ENCODE measurements at places on chromosomes 6 and 20.

GRCh38 chr20:25058847-25059810 is 1.2 kb upstream of the ACSS1 start:
- no peak for DNase-seq

- no peak for DNase-seq
Observed at GRCh38 chr6:143262859-143263258, 187.6 kb downstream of the ADAT2 start.

- DNase-seq: no peak
Observed at GRCh38 chr20:34956041-34956458, 382 bp downstream of the MYH7B start.

DNA sequence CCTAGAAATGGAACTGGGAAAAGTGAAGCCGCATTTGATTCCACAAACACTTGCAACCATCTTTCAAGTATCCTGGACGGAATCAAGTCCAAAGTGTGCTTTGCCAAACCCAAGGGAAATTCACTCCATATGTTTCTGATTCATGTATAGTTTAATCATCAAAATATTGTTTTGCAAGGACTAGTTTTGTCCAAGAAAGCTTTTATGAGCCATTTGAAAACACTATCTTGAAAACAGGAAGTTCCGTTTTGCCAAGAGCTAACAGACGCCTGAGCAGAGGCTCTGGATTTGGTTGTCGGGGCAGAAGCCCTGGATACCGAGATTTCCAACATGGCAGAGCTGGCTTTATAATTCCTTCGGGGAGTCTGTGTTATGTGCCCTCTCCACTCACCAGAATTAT is 251.1 kb downstream of the PHACTR1 start:
- DNase-seq: no peak

DNA sequence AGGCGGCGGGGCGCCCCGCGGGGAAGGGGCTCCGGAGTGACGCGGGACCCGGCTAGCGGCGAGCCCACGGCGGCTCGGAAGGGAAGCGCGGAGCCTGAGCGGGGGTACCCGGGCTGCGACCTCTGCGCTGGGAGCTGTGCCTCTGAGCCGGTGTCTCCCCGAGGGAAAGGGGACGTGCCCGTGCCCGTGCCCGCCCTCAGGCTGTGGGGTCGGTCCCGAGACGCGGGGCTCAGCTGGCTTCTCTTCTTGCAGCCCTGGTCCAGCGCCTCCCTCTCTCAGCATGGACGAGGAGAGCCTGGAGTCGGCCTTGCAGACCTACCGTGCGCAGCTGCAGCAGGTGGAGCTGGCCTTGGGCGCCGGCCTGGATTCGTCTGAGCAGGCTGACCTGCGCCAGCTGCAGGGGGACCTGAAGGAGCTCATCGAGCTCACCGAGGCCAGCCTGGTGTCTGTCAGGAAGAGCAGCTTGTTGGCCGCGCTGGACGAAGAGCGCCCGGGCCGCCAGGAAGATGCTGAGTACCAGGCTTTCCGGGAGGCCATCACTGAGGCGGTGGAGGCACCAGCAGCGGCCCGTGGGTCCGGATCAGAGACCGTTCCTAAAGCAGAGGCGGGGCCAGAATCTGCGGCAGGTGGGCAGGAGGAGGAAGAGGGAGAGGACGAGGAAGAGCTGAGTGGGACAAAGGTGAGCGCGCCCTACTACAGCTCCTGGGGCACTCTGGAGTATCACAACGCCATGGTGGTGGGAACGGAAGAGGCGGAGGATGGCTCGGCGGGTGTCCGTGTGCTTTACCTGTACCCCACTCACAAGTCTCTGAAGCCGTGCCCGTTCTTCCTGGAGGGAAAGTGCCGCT is 686 bp downstream of the ZGPAT start:
- no peak for DNase-seq

DNA sequence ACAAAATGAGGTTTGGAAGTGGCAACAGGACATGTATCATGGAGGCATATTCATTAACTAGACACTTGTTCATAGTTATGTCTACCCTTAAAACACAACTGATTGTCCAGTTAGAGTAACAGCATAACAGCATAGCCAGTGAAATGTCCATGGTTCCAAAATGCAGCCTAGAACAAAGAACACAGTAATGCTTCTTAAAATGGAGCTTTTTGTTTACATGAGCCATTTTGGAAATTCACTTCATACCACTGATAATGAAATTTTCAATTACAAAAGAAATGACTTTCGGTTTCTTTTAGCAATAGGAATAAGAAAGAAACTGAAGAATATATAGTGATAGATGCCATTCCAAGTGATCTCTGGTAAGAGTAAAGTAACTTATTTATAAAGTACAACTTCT is 111.1 kb upstream of the DST start:
- DNase-seq: no peak

DNA sequence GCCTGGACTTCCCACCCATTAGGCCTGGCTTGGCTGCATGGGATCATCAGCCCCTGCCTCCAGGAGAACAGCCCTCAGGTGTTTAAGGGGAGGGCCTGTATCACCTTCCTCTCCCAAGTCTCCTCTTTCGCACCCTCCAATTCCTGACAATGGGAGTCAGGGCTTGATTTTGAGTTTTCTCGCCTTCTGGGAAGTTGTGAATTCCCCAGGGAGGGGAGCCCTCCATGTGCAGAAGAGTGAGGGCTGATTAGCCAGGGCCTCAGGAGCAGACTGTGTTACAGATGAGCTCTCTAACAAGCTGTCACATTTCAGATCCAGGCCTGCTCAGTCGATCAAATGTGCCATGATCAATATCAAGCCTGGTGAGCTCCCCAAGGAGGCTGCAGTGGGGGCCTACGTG is 42.4 kb downstream of the CNBD2 start:
- DNase-seq: no peak

GRCh38 chr20:52142757-52143156 is 48.8 kb downstream of the ZFP64 start:
- no peak for DNase-seq

GRCh38 chr20:25021336-25021735 is 28.8 kb upstream of the APMAP start:
- DNase-seq: no peak

DNA sequence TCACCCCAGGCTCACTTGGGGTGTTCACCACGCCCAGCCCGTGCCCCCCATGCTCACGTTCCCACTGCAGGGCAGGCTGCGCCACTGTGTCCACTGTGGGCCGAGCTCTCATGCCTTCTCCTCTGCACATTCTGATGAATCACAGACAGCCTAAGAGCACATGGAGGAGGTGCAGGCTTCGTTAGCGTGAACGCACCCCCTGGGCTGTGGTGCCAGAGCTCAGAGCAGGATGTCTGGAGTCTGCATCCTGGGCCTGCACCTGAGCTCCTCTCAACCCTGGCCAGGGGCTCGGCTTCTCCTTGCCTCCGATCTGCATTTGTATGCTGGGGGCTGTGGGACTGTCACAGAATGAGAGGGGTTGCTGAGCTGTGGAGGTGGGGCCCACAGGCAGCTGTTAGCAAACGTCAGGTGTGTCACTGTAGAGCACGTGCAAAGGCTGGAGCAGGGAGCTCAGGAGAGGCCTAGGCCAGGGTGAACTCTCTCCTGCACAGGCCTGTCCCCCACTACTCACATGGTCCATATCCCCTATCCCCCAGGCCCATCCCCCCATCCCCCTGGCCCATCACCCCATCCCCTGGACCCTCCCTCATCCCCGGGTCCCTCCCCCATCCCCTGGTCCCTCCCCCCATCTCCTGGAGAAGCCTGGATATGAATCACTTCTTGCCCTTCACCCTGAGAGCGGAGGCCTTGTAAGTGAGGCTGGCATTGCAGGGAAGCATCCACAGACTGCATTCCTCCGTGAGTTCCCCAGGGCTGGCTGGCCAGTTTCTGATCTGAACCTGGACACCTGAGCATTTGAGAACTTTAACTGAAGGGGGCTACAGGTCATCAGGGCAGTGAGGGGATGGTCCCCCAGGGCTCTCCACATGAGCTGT is 309.5 kb downstream of the TAF4 start:
- DNase-seq: no peak

DNA sequence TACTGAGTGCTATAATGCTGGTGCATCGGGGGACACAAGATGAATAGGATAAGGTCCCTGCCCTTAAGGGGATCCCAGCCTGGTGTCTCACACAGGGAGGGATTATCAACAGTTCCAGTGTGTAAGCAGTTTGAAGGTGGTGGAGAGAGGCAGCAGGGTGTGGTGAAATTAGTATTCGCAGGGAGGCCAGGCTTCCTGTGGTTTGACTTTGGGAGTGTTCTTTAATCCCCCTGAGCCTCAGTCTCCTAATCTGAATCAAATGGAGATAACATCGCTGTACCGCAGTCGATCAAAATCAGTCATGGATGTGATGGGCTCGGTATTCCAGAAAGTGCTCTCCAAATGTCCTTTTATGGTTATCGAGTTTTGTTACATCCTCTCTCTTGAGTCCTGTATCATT is 288.1 kb upstream of the SUPT3H start:
- no peak for DNase-seq

DNA sequence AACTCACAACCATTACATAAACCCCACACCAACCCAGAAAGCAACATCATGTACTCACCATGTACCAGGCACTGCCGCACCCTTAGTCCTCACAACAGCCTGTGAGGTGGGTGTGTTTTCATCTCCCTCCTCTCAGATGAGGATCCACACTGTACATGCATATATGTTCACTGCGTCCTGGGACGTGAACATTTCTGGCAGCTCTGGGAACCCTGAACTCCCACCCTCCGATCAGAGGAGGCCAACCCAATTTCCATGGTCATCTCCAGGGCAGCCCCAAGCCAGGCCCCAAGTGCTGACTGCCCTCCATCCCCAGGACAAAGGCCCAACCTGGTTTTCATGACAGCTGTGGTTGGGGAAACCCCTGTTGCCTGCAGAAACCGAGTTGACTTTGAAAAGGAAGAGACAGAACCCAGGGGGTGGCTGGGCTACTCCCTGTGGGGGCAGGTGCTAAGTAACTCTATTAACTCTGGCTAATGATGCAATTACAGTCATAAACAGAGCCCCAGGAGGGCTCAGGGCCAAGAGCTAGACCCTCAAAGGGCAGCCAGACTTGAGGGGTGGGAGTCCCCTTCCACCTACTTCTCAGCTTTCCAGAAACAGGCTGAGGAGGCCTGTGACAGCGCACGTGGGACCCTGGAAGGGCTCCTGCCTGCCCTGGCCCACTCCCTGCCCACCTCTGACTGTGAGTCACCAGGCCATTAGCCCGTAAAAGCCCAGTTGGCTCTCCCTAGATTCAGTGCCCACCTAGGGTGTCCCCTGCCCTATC is 2.6 kb downstream of the TFEB start:
- DNase-seq: peak; percentile 34

- no peak for DNase-seq
Observed at GRCh38 chr6:127539272-127539671, 20.1 kb upstream of the MTCL3 start.

DNA sequence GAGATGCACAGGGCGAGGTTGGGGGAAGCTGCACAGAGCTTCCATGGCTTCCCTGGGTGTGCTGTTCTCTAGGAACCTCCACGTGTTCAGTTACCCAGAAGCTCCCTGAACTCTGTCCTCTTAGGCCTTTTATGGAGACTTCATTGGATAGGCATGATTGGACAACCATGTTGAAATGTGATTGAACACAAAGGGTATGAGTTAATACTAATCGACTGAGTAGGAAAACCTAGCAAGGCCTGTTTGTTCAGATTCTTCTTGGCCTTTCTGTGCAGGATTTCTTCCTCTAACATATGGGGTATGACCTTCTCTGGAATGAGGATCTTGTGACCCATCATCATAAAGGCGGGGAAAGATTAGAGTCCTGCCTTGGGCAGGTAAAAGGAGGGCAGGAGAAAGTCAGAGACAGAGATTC is 70.7 kb upstream of the SMIM29 start:
- DNase-seq: no peak

DNA sequence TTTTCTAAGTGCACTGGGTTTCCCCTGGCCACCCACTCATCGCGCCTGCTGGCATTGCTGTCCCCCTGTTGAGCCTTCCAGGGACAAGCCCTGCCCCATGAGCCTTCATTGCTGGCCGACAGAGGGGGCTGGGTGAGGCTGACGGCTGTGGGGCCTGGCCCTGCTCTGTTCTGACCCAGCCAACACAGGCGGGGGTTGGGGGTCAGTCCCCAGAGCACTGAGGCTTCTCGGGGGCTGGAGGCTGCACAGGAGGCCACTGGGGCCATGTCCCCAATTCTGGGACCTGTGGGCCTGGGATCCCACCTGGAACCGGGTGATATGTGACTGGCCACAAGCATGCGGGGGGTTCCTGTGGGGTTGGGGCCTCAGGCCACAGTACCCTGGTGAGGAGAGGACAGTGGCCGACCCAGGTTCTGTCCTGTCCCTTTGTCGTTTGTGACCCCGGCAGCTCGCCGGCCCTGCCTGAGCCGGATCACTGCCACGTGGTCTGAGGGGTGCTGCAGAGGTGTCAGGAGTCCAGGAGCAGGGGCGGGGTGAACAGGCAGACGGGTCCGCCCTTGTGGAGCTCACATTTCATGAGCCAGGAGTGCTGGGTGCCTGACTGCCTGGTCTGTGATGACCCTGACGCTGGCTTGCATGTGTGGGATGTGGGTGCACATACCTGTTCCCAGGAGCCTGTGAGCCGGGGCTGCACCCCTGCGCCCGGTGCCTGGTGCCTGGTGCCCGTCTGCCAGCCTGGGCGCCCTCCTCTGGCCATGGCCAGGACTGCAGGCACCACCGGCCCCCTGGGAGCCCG is 2.1 kb upstream of the COL20A1 start:
- peak; percentile 21 for DNase-seq

GRCh38 chr6:1584996-1585668 is 24.6 kb upstream of the FOXC1 start:
- DNase-seq: no peak

DNA sequence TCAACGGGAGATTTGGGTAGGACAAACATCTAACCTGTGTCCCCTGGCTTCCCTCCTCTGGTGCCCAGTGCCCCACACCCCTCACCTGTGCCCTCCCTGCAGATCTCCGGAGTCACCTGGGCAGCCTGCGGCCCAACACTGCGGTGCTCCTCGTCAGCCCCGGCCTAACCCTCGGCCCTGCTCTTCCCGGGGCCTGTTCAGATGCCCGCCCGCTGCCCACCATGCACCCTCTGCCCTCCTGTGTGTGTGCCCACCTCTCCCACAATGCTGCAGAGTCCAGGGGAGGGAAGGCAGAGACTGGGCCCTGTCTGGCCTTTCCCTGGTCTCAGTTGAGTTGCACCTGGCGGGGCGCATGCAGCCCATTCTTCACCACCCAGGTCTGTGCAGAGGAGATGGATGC is 349.3 kb downstream of the CDH4 start:
- DNase-seq: no peak

- no peak for DNase-seq
Observed at GRCh38 chr6:12354499-12354898, 64.3 kb downstream of the EDN1 start.

- no peak for DNase-seq
Observed at GRCh38 chr6:2653369-2654032, 97.2 kb downstream of the MYLK4 start.

- DNase-seq: no peak
Observed at GRCh38 chr6:133764008-133764753, 124.7 kb upstream of the TCF21 start.

- no peak for DNase-seq
Observed at GRCh38 chr20:45867819-45868176, 10.4 kb downstream of the ZSWIM3 start.

DNA sequence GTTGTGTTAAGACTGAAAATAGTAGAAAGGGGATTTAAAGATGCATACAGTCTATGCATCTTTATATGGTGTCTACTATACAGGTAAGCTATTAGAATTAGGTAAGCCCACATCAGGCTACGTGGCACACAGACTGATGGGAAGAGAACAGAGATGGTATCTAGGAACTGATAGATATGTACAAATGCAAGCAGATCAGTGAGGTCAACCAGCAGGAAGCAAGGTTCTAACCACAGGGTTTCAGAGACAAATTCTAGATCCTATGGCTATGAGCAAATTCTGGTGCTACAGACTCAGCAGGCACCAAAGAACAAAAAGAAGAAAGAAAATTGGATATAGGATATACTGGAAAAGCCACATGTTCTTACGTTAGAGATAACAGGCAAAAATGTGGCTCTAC is 110.6 kb downstream of the TRDN start:
- no peak for DNase-seq
